Stimulated activated CD4-positive, alpha-beta T cell treated with anti-CD3 and anti-CD28 coated beads, Interleukin-2, amount 100 ng/mL, for 48 hours (primary cell): ENCODE measurements at places on chromosomes 13 and 19.

GRCh38 chr19:9797871-9798270 lies 21.0 kb downstream of the FBXL12 start:
- no peak for DNase-seq

DNA sequence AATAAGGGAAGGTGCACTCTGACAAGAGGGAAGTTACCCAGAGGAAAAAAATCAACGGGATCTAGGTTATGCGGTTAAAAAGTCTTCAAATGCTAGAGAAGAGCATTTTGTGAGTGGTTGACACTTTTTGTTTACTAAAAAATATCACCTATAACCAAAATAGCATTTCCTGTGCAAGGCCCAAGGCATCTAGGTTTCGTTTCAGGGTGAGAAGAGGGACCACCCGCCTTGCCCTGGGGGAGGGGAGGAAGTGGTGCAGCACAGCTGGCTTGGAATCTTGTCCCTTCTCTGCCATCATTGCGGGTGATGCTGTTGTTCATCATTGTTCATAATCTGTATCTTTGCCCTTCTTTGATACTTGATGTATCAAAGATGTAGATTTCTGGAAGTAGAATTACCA lies 80.6 kb downstream of the NUFIP1 start:
- no peak for DNase-seq

GRCh38 chr13:89554801-89555200 lies 1792.7 kb upstream of the MIR17HG start:
- no peak for DNase-seq

DNA sequence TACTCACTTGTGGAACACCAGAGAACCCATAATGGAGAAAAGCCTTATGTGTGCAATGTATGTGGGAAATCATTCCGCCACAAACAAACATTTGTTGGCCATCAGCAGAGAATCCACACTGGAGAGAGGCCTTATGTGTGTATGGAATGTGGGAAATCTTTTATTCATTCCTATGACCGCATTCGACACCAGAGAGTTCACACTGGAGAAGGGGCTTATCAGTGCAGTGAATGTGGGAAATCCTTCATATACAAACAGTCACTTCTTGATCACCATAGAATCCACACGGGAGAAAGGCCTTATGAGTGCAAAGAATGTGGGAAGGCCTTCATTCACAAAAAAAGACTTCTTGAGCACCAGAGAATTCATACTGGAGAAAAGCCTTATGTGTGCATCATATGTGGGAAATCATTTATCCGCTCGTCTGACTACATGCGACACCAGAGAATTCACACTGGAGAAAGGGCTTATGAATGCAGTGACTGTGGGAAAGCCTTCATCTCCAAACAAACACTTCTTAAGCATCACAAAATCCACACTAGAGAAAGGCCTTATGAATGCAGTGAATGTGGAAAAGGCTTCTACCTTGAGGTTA lies 10.9 kb downstream of the ZNF549 start:
- no peak for DNase-seq

- no peak for DNase-seq
These were observed 2.1 kb downstream of the UNC13A start for GRCh38 chr19:17686023-17686521.

- DNase-seq: no peak
These were observed 586.8 kb upstream of the MIR17HG start for GRCh38 chr13:90760639-90761038.

DNA sequence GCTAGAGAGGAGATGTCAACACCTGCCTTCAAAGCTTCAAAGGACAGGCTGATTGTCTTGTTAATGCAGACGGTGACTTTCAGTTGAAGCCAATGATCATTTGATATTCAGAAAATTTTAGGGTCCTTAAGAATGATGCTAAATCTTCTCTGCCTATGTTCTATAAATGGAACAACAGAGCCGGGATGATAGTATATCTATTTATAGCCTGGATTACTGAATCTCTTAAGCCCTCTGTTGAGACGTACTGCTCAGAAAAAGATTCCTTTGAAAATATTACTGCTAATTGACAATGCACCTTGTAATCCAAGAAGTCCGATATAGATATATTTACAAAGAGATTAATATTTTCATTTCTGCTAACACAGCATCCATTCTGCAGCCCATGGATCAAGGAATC lies 35.8 kb upstream of the LMO7 start:
- no peak for DNase-seq

DNA sequence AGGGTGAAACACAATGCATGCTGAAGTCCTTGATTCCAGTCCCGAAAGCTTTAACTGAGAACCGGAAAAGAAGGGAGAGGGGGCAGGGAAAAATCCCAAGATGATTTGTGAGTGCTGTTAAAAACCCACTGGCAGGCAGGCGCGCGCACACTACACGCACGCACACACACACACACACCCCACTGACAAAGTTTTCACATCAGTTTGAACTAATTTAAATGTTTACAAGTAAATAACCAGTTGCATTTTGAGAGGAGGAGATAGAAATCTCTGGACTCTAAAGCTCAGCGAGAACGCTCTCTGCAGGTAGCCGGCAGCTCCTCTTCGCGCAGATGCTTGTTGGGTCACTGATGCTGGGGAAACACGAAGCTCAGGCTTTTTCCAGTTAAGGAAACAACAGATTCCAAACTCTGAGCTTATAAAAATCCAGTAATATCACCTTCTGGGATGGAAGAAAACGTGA lies 818 bp upstream of the SLITRK1 start:
- no peak for DNase-seq

GRCh38 chr19:33876192-33876591 lies 79.5 kb downstream of the KCTD15 start:
- no peak for DNase-seq

DNA sequence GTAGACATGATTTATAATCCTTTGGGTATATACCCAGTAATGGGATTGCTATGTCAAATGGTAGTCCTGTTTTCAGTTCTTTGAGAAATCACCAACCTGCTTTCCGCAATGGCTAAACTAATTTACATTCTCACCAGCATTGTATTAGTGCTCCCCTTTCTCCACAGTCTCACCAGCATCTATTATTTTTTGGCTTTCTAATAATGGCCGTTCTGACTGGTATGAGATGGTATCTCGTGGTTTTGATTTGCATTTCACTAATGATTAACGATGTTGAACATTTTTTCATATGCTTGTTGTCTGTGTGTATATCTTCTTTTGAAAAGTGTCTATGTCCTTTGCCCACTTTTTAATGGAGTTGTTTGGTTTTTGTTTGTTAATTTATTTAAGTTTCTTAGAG lies 165.1 kb downstream of the PDS5B start:
- no peak for DNase-seq

DNA sequence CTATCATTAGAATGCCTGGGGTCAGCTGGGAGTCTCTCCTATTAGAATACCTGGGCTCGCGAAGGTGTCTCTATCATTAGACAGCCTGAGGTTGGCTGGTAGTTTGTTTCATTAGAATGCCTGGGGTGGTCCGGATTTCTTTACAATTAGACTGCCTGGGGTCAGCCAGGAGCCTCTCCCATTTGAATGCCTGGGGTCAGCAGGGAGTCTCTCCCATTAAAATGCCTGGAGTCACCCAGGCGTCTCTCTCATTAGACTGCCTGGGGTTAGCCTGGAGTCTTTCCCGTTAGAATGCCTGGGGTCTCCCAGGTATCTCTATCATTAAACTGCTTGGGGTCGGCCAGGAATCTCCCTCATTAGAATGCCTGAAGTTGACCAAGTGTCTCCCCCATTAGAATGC lies 1458.3 kb downstream of the UQCRFS1 start:
- no peak for DNase-seq

DNA sequence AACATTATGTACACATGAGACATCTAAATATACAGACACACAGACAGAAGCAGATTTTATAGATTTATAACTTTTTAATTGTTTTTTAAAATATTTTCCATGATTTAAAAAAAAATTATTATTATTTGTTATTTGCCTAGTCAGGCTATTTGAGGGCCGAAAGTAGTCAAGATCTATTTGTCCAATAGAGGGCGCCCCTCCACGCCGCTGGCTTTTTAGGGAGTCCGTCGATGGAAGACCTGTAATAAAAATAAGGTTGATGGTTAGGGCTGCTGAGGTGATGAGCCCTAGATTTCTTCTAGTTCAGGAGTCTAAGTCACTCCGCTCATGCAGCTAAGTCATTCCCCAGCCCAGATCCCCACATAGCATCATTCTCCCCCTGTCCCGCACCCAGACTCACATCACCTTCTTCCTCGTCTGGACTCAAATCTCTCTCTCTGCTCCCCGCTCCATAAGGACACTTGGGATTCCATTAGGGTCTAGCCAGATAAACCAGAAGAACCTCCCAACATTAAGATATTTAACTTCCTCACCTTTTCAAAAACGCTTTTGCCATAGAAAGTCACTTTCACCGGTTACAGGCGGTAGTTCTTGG lies 33.9 kb upstream of the CEACAM21 start:
- DNase-seq: peak; percentile 73

DNA sequence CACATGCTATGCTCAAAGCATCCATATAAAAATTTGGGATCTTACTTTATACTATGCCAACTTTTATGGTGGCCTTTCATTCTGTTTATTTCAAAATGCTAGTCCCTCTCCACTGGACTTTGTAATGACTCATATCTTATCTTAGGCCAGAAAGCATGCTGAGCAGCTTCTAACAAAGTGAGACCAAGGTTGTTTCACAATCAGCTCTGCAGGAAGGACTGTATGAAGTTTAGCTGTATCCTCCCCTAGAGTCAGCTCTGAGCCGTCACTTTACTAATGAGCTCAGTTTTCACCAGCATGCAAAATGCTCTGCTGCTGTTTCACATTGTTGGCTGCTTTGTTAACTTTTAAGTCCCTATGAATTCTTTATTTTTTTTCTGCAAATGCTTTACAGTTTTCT lies 1608.8 kb downstream of the OLFM4 start:
- no peak for DNase-seq

DNA sequence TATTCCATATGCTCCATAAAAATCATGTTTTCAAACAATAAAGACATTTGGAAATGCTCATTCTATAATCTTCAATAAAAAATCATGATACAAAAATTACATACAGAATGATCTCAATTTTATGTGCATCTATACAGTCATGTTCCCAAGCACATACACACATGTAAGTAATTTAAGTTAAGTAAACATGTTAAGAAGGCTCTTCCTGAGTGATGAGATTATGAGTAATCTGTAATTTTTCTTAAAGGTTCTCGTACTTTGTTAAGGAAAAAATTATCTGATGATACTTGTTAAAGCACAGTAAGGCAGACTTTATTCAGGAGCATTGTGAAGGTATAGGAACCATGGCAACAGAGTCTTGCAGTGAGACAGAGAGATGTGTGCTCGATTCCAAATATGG lies 30.0 kb upstream of the DLEU7 start:
- no peak for DNase-seq
